SJSA1 (cell line): ENCODE measurements at places on chromosomes 11 and 22. TPM values are rescaled to one million over a fixed set of nuclear protein-coding genes. Genes with fewer than 3 reads are reported as not detected.

The ANGPTL5 gene
- total RNA-seq: not detected in 2 replicates

The MARK2 gene
- total RNA-seq: 23.1 and 29.6 TPM in 2 replicates

The B3GAT1 gene
- not detected in 2 replicates for total RNA-seq

The ZBED5 gene
- 22.7 and 29.5 TPM in 2 replicates for total RNA-seq
